ENCODE measurements at places on chromosomes 7 and 10. TPM values are rescaled to one million over a fixed set of nuclear protein-coding genes. Genes with fewer than 3 reads are reported as not detected.

DNA sequence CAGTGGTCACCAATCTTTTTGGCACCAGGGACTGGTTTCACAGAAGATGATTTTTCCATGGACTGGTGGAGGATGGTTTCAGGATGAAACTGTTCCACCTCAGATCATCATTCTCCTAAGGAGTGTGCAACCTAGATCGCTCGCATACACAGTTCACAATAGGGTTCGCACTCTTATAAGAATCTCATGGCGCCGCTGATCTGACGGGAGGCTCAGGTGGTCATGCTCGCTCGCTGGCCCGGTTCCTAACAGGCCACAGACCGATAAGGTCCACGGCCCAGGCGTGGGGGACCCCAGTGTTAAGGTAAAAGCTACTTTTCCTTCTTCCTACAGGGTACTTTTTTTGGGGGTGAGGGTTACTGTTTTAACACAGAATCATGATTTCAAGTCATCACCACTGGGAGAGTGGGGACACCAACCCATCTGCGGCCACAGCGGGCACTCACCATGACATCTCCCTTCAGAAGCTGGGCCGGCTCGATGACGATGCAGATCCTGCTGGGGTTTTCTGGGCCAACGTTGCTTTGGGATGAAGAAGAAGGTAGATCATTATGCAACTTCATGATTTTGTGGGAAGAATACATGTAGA lies 170.5 kb downstream of the TNS3 start:
- DNase-seq, result no peak

DNA sequence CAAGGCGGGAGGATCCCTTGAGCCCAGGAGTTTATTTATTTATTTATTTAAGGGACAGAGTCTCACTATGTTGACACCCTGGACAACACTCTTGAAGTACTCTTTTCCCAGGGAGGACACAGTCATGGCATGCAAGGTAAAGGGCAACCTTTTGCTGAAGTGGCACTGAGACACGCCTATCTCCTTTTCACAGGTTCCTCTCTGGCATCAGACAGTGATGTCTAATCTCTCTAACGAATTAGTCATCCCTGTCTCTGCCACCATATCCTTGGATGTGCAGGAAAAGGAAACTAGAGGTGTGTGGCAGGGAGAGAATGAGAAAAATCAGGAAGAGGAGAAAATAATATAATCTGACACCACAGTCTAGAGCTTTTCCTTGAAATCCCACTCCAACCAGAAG lies 19.5 kb downstream of the CPVL start:
- DNase-seq, result no peak

DNA sequence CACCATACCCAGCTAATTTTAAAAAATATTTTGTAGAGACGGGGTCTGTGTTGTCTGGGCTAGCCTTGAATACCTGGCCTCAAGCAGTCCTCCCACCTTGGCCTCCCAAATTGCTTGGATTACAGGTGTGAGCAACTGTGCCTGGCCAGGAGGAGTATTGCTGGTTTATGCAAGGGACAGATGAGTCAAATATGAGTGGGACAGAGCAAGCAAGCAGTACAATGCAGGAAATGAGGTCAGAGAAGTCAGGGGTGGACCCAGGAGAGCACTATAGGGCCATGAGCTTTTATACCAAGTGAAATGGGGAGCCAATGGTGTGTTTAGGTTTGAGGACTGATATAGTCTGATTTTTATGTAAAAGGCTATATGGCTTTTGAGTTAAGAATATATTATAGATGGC lies 6.3 kb downstream of the TSPAN13 start:
- DNase-seq, result no peak

DNA sequence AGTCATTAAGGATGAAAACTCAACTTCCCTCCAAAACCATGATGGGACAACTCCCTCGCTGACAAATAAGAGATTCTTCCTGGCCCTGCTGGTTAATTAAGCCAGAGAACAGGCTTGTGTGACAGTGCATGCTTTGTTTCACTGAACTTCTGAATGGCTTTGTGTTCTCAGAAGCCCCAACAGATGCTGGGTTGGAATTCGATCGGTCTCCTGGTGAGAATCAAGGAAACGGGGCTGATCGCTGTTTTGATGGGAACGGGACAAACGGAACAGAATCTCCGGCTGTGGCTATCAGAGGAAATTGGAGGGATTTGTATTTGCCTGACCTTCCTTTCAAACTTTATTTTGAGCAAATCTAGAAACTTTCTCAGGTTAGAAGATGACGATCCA lies 145.0 kb downstream of the RNF216 start:
- DNase-seq, result no peak

The NDUFB8 gene
- 127 TPM for total RNA-seq

The GSAP gene
- 10.2 TPM for total RNA-seq
